Activated T-cell treated with anti-CD3 and anti-CD28 coated beads, Interleukin-2, amount 50 U/mL, for 24 hours (primary cell): ENCODE measurements at places on chromosomes 1 and 21.

GRCh38 chr1:81512252-81513003, 288.3 kb upstream of the ADGRL2 start:
- H3K36me3 ChIP-seq, result no peaks in the 10 kb centered on the region
- no peaks in the 10 kb centered on the region for H3K27me3 ChIP-seq
- no peak overlapping the region for H3K4me3 ChIP-seq
- H3K27ac ChIP-seq, result no peak overlapping the region
- no peaks in the 10 kb centered on the region for H3K4me1 ChIP-seq
- no peak for DNase-seq

DNA sequence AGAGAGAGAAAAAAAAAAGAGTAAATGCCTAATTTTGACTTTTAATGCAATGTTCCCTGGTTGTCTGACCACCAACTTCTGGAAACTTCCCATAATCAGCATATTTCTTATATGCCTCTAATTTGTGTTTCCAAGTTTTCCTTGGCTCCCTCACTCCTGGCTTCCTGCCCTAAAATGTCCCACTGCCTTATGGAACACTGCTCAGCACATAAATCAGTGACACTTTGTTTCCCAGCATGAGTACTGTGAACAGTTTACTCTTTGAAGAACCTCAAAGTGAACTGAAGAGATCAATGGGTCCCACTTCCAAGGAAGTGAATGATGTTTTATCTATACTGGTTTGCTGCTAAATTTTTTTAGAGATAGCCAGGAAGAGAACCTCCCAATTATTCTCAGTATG, 271.3 kb upstream of the PRMT6 start:
- no peaks in the 10 kb centered on the region for H3K27me3 ChIP-seq
- no peak overlapping the region for H3K4me3 ChIP-seq
- H3K4me1 ChIP-seq, result no peaks in the 10 kb centered on the region
- DNase-seq, result no peak

- H3K4me3 ChIP-seq, result no peak overlapping the region
- H3K27ac ChIP-seq, result no peak overlapping the region
- H3K4me1 ChIP-seq, result no peaks in the 10 kb centered on the region
- no peak for DNase-seq
- no peaks in the 10 kb centered on the region for H3K36me3 ChIP-seq
- peaks cover 30% of the 10 kb centered on the region for H3K27me3 ChIP-seq
Observed at GRCh38 chr1:20280906-20281305, 9.8 kb upstream of the VWA5B1 start.

- H3K27ac ChIP-seq, result peak overlapping the region; percentile 76
- no peaks in the 10 kb centered on the region for H3K36me3 ChIP-seq
- H3K27me3 ChIP-seq, result no peaks in the 10 kb centered on the region
- H3K4me3 ChIP-seq, result no peak overlapping the region
- no peak for DNase-seq
- H3K4me1 ChIP-seq, result peaks cover 25% of the 10 kb centered on the region
Observed at GRCh38 chr21:21200103-21200938, 202.1 kb downstream of the NCAM2 start.

DNA sequence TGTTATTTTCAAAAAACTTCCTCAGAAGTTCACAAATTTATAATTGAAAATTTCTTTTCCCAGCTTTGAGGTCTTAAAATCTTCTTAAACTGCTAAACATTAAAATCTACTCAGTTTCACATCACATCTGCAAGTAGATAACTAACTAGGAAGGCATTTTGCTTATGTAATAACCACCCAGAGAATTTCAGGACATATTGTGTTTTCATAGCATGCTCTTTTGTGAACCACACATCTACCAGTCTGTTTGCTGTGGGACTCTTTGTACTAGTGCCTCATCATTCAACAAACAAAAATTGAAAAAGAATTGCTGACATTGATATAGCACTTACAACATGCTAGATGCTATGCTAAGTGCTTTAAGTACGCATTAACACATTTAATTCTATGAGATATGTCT, 31.6 kb upstream of the C1orf146 start:
- peaks cover 6% of the 10 kb centered on the region for H3K36me3 ChIP-seq
- H3K27me3 ChIP-seq, result no peaks in the 10 kb centered on the region
- no peaks in the 10 kb centered on the region for H3K4me1 ChIP-seq
- DNase-seq, result no peak
- no peak overlapping the region for H3K27ac ChIP-seq
- H3K4me3 ChIP-seq, result no peak overlapping the region

GRCh38 chr21:14259747-14260146, 43.8 kb downstream of the RBM11 start:
- H3K36me3 ChIP-seq, result no peaks in the 10 kb centered on the region
- no peak overlapping the region for H3K27ac ChIP-seq
- peaks cover 6% of the 10 kb centered on the region for H3K4me1 ChIP-seq
- no peak overlapping the region for H3K4me3 ChIP-seq

- no peaks in the 10 kb centered on the region for H3K36me3 ChIP-seq
- no peak overlapping the region for H3K27ac ChIP-seq
- H3K4me1 ChIP-seq, result no peaks in the 10 kb centered on the region
- H3K4me3 ChIP-seq, result no peak overlapping the region
- no peak for DNase-seq
Observed at GRCh38 chr1:13674377-13674776, 25.6 kb upstream of the PRDM2 start.

DNA sequence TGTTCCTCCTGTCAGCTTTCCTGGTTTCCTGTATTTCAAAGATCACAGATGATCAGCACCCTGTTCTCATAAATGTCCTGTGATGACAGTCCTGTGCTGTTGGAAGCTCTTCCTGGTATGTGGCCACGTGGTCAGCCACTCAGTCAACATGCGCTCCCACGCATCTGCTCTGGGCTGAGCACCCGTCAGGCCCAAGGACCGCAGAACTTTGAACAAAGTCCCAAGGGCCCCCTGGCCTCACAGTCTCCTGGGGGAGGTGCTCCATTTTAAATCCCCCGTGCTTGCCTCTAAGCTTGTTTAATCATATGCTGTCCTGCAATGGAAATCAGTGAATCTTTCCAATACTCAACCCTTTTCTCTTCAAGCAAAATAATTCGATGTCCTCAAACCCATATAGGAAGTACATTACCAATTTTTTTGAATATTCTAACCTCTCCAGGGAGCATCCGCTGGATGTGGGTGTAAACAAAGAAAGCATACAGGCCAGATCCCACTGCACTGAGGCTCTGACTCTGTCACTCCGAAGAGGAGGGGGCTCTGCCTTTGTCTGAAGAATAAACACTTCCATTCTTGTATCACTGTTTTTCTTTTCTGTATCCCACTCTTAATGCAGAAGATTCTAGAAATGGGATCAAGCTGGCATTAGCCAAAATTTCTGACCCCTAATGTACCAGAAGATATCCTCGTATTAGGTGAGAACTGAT, 250.3 kb downstream of the SDCCAG8 start:
- H3K27me3 ChIP-seq, result no peaks in the 10 kb centered on the region
- H3K36me3 ChIP-seq, result peaks cover 59% of the 10 kb centered on the region
- H3K4me3 ChIP-seq, result no peak overlapping the region
- H3K27ac ChIP-seq, result peak overlapping the region; percentile 28

DNA sequence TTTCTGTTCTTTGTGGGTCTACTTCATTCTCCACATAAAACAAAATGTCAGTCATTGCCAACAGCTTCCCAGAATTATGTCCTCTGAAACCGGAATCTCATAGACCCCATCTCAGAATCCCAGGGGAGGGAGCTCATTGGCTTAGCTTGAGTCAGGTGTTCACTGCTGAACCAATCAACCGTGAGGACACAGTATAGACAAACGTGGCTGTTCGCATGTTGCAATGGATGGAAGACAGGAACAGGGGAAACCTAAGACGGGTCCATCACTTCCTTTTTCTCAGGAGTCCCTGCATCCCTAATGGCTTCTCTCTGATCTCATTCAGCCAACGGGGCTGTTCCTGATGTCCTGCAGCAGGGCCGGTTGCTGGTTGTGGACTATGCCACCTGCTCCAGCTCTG, 9.1 kb downstream of the CELA2A start:
- DNase-seq, result no peak
- no peaks in the 10 kb centered on the region for H3K36me3 ChIP-seq
- H3K4me1 ChIP-seq, result no peaks in the 10 kb centered on the region
- H3K27me3 ChIP-seq, result peaks cover 9% of the 10 kb centered on the region

DNA sequence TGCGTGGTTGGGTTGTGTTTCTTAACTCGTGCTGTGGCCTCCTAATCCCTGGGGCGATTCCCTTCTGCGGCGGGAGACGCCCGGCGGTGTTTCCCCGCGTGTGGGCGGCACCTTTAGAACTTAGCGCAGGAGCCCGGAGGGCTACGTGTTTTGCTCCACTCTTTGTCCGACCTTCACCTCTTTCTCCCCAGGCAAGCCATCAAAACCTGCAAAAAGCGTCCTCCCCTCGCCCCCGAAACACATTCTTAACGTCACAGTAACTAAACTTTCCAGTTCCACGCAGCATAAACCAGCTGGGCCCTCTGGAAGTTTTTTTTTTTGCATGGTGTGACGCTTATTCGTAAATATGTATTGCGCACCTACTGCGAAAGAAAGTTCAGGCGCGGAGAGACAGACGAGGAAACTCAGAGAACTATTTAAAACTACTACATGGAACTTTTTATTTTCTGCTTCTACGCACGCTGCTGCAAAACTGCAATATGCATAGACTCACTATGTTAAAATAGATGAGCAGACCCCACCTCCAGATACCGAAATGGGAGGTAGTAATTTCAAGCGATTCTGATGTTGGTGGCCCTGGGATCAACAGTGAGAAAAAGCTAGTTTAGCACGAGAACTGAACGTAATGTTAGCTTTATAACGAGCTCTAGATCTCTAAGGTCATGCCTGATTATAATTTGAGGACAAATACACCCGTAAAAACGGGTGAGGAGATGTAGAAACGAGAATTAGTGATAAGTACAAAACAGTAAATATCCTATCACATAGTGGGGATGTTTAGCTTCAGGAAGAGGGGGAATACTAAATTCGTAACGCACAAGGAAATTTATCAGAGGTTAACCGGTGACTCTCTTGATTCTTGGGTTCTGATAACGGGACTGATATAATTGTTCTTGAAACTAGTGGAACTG, 920 bp downstream of the MTR start:
- peaks cover 35% of the 10 kb centered on the region for H3K36me3 ChIP-seq
- peaks cover 45% of the 10 kb centered on the region for H3K4me1 ChIP-seq
- peak overlapping the region; percentile 99 for H3K27ac ChIP-seq
- no peaks in the 10 kb centered on the region for H3K27me3 ChIP-seq

GRCh38 chr1:230105754-230106625, 39.0 kb downstream of the GALNT2 start:
- no peak for DNase-seq
- no peaks in the 10 kb centered on the region for H3K27me3 ChIP-seq
- H3K4me3 ChIP-seq, result peak overlapping the region; percentile 73
- H3K27ac ChIP-seq, result peak overlapping the region; percentile 98

GRCh38 chr1:215345208-215345607, 221.9 kb upstream of the KCTD3 start:
- H3K4me1 ChIP-seq, result no peaks in the 10 kb centered on the region
- H3K27ac ChIP-seq, result no peak overlapping the region
- H3K4me3 ChIP-seq, result no peak overlapping the region
- DNase-seq, result no peak

DNA sequence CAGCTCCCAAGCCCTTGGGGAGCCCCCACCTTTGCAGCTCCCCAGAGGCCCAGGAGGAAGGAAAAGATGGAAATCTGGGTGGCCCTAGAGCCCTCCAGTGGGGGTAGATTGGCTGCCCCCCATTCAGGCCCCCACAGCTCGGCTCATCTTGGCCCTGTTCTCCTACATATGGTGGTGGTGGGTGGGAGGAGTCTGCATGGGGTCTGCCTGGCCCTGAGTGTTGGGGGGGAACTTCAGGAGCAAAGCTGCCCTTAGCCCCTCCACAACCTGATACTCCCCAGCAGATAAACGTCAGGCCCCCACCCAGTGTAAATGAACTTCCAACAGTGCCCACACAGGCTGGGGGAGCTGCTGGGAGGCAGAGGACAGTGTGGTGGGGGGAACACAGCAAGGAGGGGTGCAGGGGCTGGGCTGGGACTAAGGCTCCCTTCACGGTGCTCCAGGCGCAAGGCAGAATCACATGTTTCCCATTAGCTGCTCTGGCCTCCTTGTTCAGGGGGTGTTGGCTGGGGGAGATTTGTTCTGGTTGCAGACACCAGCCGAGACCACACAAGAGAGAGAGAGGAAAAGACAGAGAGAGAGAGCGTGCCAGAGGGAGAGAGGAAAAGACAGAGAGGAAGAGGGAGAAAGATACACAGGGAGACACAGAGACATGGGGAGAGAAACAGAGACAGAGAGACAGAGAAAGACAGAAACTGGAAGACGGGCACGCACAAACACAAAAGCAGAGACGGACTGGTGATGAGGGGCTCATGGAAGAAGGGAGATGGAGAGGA, 42.6 kb downstream of the AHDC1 start:
- no peak overlapping the region for H3K4me3 ChIP-seq
- peak overlapping the region; percentile 12 for H3K27ac ChIP-seq
- no peak for DNase-seq
- H3K36me3 ChIP-seq, result no peaks in the 10 kb centered on the region

- no peak for DNase-seq
- H3K4me3 ChIP-seq, result no peak overlapping the region
- peaks cover 91% of the 10 kb centered on the region for H3K36me3 ChIP-seq
- H3K27me3 ChIP-seq, result no peaks in the 10 kb centered on the region
- peak overlapping the region; percentile 98 for H3K27ac ChIP-seq
Observed at GRCh38 chr1:26740023-26740634, 44.3 kb downstream of the ARID1A start.

GRCh38 chr21:35988416-35989137, 71.7 kb downstream of the SETD4 start:
- no peaks in the 10 kb centered on the region for H3K4me1 ChIP-seq
- no peak overlapping the region for H3K27ac ChIP-seq
- no peak overlapping the region for H3K4me3 ChIP-seq
- H3K27me3 ChIP-seq, result peaks cover 48% of the 10 kb centered on the region

GRCh38 chr21:38256599-38257302, at the start of gene KCNJ15:
Gene KCNJ15 (plus strand): TSS chr21:38256991. CDS start chr21:38299262, 42,271 bp downstream.
- H3K4me1 ChIP-seq, result peaks cover 1% of the 10 kb centered on the region
- no peak within 1 kb of the TSS for H3K4me3 ChIP-seq
- no peak for DNase-seq
- H3K36me3 ChIP-seq, result no peaks in the 10 kb centered on the region

DNA sequence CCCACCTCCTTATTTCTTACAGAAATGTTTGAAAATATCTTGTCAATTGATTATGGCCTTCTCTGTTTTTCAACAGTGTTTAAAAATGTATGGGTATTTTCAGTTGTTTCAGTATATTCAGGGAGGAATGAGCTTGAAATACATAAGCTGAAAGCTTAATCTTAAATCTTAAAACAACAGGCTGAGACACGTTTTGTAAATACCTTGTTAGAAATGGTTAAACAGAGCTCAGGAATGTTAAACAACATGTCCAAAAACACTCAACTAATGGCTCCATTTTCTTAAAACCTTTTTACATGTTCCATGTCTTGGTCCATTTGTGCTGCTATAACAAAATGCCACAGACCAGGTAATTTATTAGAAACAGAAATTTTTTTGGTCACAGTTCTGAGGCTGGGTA, 953.8 kb upstream of the ADGRL2 start:
- no peaks in the 10 kb centered on the region for H3K27me3 ChIP-seq
- no peaks in the 10 kb centered on the region for H3K4me1 ChIP-seq
- DNase-seq, result no peak
- no peak overlapping the region for H3K27ac ChIP-seq

- peak overlapping the region; percentile 34 for H3K27ac ChIP-seq
- no peak for DNase-seq
- peak overlapping the region; percentile 91 for H3K4me3 ChIP-seq
- H3K27me3 ChIP-seq, result no peaks in the 10 kb centered on the region
- H3K4me1 ChIP-seq, result peaks cover 41% of the 10 kb centered on the region
- H3K36me3 ChIP-seq, result peaks cover 21% of the 10 kb centered on the region
Observed at GRCh38 chr1:201505503-201505890, 1.4 kb downstream of the CSRP1 start.

GRCh38 chr1:162013289-162013688, 10.4 kb downstream of the OLFML2B start:
- no peak overlapping the region for H3K27ac ChIP-seq
- H3K36me3 ChIP-seq, result no peaks in the 10 kb centered on the region
- no peak overlapping the region for H3K4me3 ChIP-seq

GRCh38 chr21:29433366-29434059, 134.8 kb downstream of the BACH1 start:
- H3K4me1 ChIP-seq, result peaks cover 45% of the 10 kb centered on the region
- no peak for DNase-seq
- H3K4me3 ChIP-seq, result no peak overlapping the region
- H3K27me3 ChIP-seq, result no peaks in the 10 kb centered on the region
- H3K27ac ChIP-seq, result peak overlapping the region; percentile 77
